Activated CD8-positive, alpha-beta T cell treated with anti-CD3 and anti-CD28 coated beads, Interleukin-2, amount 10 ng/mL, durations not matched to agents 7 days and 5 days (primary cell): ENCODE measurements at places on chromosomes 7 and 10.
A peak's percentile ranks its signal among the peaks of the same experiment; 100 is the strongest.

- DNase-seq: no peak
Measured at GRCh38 chr10:95571390-95571789, 10.2 kb upstream of the SORBS1 start.

DNA sequence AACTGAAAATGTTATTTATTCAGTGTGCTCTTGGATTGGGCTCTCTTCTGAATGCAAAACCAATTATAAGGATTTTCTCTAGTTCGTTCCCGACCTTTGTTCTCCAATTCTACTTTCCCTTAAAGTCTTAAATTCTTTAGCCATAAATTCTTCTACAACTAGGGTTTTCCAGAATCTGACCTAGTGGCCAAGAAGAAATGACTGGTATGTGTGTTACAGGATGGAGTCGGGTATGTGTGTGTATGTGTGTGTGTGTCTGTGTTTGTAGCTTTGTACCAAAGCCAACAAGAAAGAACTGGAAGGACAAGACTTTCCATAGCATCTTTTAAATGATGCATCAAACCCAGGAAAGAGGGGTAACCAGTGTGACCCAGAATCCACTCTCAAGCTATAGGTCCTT is 25.8 kb upstream of the LEP start:
- DNase-seq: no peak

DNA sequence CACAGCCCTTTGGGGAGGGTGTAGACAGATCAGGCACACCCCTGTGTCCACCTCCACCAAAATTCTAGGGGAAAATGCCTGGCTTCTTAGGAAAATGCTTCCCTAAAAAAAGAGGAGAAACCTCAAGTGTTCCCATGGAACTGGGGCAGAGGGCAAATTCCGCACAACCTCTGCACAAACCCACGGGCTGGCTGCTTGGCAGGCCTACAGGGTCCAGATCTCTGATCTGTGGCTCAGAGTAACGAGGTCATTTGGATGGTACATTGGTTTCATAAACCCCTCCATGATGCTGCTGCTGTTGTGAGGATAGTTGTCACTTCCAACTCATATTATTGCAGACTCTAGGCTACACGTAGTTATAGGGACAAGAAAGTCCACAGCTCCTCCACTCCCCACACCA is 16.0 kb downstream of the LGI1 start:
- no peak for DNase-seq

DNA sequence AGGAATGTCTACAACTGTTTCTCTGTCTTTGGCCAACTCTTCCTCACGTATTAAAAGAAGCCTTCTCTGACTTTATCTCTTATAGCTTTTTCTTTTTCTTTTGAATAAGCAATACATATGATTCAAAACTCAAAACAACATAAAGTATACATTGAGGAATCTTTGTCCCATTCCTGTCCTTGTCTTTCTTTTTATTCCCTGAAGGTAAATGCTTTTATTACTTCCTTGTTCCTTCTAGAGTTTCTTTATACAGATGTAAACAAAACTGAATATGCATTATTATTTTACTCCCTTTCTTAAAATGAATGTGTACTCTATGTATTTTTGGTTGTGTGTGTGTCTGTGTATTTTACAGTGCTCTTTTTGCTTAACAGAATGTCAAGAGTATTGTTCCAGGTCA is 170.1 kb downstream of the CHN2 start:
- DNase-seq: no peak

- no peak for DNase-seq
Measured at GRCh38 chr7:141208539-141208938, 134.7 kb downstream of the TMEM178B start.

GRCh38 chr10:118968482-118968881 is 61.0 kb upstream of the NANOS1 start:
- no peak for DNase-seq

DNA sequence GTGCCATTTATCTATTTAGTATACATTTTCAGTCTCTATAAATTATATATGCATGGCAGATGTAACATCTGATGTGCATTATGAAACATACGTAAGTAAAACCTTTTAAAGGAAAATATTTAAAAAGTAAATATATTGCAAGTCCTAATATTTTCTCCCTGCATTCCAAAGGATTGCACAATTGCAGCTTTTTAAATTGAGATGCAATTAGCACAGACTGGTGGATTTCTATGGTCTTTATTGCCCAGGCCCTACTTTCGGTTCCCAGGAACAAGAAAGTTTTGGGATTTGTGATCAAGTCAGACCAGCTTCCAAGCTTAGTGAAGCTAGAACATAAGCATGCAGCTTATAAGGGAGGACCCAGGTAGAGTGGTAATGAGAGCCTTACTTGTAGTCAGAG is 337.8 kb downstream of the NRG3 start:
- no peak for DNase-seq

GRCh38 chr10:129074939-129075338 is 392.1 kb upstream of the MGMT start:
- DNase-seq: peak; percentile 8

- no peak for DNase-seq
Measured at GRCh38 chr10:112851181-112851580, 98.9 kb upstream of the TCF7L2 start.

DNA sequence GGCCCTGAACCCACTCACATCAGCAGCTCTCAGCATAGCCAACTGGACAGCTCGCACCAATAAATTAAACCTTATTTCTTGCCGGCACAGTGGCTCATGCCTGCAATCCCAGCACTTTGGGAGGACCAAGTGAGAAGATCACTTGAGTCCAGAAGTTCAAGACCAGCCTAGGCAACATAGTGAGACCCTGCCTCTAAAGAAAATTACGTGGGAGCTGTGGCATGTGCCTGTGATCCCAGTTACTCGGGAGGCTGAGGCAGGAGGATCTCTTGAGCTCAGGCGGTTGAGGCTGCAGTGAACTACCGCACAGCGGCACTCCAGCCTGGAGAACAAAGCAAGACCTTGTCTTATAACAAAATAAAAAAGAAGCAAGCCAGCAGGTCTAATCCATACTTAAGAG is 75.7 kb downstream of the SEPTIN14 start:
- no peak for DNase-seq

DNA sequence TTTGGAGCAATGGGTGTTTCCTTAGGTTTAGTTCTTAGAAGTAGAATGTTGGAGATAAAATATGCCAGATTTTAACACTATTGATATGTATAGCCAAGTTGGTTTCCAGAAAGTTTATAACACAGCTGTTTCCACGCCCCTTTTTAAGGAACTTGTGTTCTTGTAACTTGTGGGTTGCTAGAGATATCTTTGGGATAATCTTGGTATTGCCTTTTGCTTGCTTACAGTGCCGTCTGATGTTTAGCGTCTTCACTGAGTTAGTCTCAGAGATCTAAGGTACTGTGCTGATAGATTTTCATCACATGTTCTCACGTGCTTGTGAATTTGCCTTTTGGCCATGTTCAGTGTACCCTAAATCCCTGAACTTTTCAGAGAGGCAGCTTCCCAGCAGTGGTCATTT is 12.4 kb downstream of the TMEM248 start:
- no peak for DNase-seq

GRCh38 chr10:48274636-48275035 is at the start of gene FRMPD2:
Gene FRMPD2 (minus strand): TSS chr10:48274696. CDS start chr10:48274567, 129 bp downstream.
- no peak for DNase-seq
